Thymus (tissue), 14 donors: ENCODE measurements at places on chromosomes 5 and 9. TPM values are rescaled to one million over a fixed set of nuclear protein-coding genes. Genes with fewer than 3 reads are reported as not detected.
A peak's percentile ranks its signal among the peaks of the same experiment; 100 is the strongest.

Gene SLCO4C1
- polyA plus RNA-seq: 0.75 TPM

Gene EDIL3
- polyA plus RNA-seq: 2.9 TPM

DNA sequence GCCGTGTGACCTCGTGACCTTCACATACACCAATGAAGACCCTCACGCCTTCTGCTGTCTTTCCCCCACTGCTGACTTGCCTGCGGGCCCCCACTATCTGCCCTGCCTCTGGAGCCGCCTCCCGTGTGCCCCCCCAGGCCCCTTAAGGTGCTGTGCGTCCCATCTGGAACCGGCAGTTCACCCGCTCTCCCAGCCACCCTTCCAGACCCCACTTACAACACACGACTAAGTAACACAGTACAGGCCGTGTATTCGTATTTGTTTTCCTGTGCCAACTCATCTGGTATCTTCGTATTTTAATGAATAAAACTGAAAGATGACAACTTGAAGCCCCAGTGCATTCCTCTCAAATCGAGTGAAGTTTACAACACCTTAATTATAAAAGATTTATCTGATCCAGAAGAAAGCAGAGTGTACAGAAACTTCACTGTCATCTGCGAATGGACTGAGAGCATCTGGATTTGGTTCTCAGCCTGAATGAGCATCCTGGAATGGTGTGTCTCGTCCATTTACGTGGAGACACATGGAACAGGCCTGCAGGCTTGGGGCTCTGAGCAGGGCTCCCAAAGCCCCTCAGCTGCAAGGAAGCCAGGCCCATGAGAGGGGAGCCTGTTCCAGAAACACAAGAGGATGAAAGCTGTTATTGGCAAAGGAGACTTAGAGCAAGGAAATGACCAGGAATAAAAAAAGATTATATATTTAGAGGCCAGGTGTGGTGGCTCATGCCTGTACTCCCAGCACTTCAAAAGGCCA lies 21.9 kb upstream of the TERT start:
- peaks cover 43% of the 10 kb centered on the region for H3K36me3 ChIP-seq
- DNase-seq: no peak
- no peaks in the 10 kb centered on the region for H3K27me3 ChIP-seq
- peak overlapping the region; percentile 99 for H3K27ac ChIP-seq
- peaks cover 100% of the 10 kb centered on the region for H3K4me1 ChIP-seq
- H3K4me3 ChIP-seq: no peak overlapping the region

GRCh38 chr5:91293131-91293530 lies 90.0 kb downstream of the ARRDC3 start:
- no peaks in the 10 kb centered on the region for H3K36me3 ChIP-seq
- H3K27me3 ChIP-seq: no peaks in the 10 kb centered on the region
- no peak for DNase-seq
- H3K4me1 ChIP-seq: peaks cover 3% of the 10 kb centered on the region
- peak overlapping the region; percentile 14 for H3K27ac ChIP-seq
- no peak overlapping the region for H3K4me3 ChIP-seq

- no peak overlapping the region for H3K4me3 ChIP-seq
- H3K36me3 ChIP-seq: no peaks in the 10 kb centered on the region
- H3K27ac ChIP-seq: no peak overlapping the region
- peaks cover 22% of the 10 kb centered on the region for H3K4me1 ChIP-seq
These were observed 5.7 kb downstream of the PCSK5 start for GRCh38 chr9:75896193-75896592.
